ENCODE measurements at places on chromosomes 5 and 9.

DNA sequence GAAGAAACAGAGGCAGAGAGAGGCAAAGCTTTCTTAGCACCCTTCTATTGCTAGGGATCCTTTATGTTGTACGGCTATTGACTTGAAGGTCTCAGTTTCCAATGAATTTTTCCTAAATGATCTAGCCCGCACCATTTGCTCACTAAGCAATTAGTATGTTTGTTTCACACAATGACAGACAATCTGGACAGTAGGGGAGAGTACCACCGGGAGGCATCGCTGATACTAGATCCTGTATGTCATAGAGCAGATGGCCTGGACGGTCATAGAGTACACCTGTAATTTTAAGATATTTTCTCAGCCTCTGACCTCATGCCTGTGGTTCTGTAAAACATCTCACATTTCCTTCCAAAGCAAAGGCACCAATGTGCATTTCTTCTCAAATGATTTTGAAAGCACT lies 194.3 kb downstream of the TLE4 start:
- no peak for DNase-seq

DNA sequence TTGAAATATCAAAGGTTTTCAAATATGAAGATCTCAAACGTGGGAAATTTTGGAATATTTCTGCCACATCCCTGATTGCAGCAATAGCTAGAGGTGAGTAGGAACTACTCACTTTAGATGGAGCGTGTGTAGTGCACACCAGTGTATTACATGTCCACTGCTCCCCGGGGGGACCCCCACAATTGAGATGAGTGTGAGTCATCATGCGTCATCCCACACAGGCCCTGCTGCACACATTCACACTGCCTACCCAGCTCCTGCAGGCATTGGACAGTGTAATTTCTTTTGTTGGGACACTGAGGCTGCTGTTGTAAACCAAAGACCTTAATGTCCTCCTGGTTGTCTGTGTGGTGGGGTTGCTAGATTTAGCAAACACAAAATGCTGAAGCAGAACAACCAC lies 280.0 kb downstream of the GAS1 start:
- DNase-seq: no peak

- no peak for DNase-seq
Measured at GRCh38 chr9:136589766-136590763, 44.2 kb upstream of the NOTCH1 start.

- no peak for DNase-seq
Measured at GRCh38 chr5:133426264-133426663, 186.1 kb downstream of the FSTL4 start.

DNA sequence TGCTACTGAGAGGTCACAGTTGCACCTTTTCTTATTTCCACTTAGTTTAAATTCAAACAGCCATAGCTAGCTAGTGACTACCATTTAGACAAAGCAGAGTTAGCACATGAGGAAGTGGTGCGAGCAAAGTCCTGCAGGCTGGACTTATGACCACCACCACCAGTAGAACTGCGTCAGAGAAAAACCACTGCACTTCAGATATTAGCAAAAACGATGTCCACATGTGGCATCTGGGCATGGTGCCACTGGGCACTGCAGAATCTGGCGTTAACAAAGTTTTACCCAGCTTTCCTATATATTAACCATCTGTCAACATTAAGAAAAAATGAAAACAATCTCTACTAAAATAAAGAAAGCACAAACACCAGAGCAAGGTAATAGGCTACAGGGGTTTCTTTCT lies 80.1 kb downstream of the SPTLC1 start:
- no peak for DNase-seq

GRCh38 chr5:72352616-72353015 lies 32.4 kb downstream of the PTCD2 start:
- DNase-seq: no peak

All from stimulated activated CD8-positive, alpha-beta memory T cell treated with anti-CD3 and anti-CD28 coated beads, Interleukin-4, amount 100 ng/mL, for 4 hours (primary cell).